ENCODE measurements at places on chromosomes 5 and 9. TPM values are rescaled to one million over a fixed set of nuclear protein-coding genes. Genes with fewer than 3 reads are reported as not detected.

Gene HTR1A
- 18.5 TPM for total RNA-seq

Gene ORM1
- total RNA-seq, result not detected

Gene ANKRD34B
- 0.31 TPM for total RNA-seq

Gene TAS2R1
- 0.31 TPM for total RNA-seq

Gene NSG2
- 497 TPM for total RNA-seq

Gene RMRP
- total RNA-seq, result 78,439 TPM

Gene KCNIP1
- total RNA-seq, result 10.3 TPM

Gene ADAMTS16
- total RNA-seq, result 3.4 TPM

Gene TMEM252
- not detected for total RNA-seq

Gene SAPCD2
- total RNA-seq, result 2.5 TPM

Gene IL17B
- total RNA-seq, result not detected

Gene GABRA1
- total RNA-seq, result 17.2 TPM

Gene ZNF454
- 25.4 TPM for total RNA-seq

Gene HTR4
- 0.31 TPM for total RNA-seq

Gene C7
- total RNA-seq, result 0.94 TPM

Gene NXNL2
- 0.94 TPM for total RNA-seq

Gene FIBCD1
- total RNA-seq, result 1.3 TPM

Gene VCAN
- total RNA-seq, result 439 TPM

Gene BAAT
- total RNA-seq, result 0.31 TPM

Gene SCGB3A2
- not detected for total RNA-seq

Gene SPINK5
- total RNA-seq, result not detected
